AG04450 (cell line): ENCODE measurements at places on chromosomes 16 and 17. TPM values are rescaled to one million over a fixed set of nuclear protein-coding genes. Genes with fewer than 3 reads are reported as not detected.

Gene SOX8
- 0.04 TPM in 1 of 2 replicates, not detected in the other for polyA plus RNA-seq

Gene ZNF624
- polyA plus RNA-seq: 1.7 and 2.2 TPM in 2 replicates

Gene CHD9NB
- 1.2 and 1.4 TPM in 2 replicates for polyA plus RNA-seq

GRCh38 chr16:66878067-66878466 is 2.2 kb upstream of the PDP2 start:
- DNase-seq: no peak

GRCh38 chr17:59067756-59068155 is 38.9 kb downstream of the TRIM37 start:
- no peak for DNase-seq
